ENCODE measurements at places on chromosomes 11 and 22.

- DNase-seq: no peak
Measured at GRCh38 chr11:68828155-68828931, 13.4 kb downstream of the CPT1A start.

GRCh38 chr22:49076300-49077035, 751.2 kb downstream of the BRD1 start:
- no peak for DNase-seq

- DNase-seq: no peak
Measured at GRCh38 chr11:7677796-7678201, 4.5 kb upstream of the CYB5R2 start.

- DNase-seq: no peak
Measured at GRCh38 chr11:116689413-116690127, 83.2 kb downstream of the BUD13 start.

GRCh38 chr22:41021061-41021612, 70.0 kb downstream of the RBX1 start:
- DNase-seq: no peak

DNA sequence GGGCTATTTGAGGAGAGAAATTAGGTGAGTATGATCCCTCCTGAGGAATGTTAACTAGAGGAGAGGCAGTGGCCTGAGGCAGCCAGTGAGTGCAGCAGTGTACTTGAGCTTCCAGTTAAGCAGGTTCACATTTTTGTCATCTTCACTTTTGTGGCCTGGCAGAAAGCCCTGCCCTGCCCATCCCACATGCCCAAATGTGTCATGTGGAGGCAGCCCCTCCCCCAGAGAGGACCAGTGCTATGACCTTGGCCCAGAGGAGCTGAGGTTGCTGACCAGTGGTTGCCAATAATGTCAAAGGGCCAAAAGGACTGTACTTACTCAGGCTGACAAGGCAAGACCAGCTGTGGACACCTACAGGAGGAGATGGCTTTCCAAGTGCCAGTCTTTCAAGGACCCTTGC, 17.6 kb upstream of the GRK2 start:
- no peak for DNase-seq

GRCh38 chr11:32290783-32291182, 144.6 kb downstream of the WT1 start:
- DNase-seq: no peak

- DNase-seq: no peak
Measured at GRCh38 chr11:10267821-10268220, 26.2 kb downstream of the SBF2 start.

- no peak for DNase-seq
Measured at GRCh38 chr22:49965091-49966040, 4.8 kb downstream of the PIM3 start.

- no peak for DNase-seq
Measured at GRCh38 chr22:45754822-45755221, 83.2 kb downstream of the ATXN10 start.

DNA sequence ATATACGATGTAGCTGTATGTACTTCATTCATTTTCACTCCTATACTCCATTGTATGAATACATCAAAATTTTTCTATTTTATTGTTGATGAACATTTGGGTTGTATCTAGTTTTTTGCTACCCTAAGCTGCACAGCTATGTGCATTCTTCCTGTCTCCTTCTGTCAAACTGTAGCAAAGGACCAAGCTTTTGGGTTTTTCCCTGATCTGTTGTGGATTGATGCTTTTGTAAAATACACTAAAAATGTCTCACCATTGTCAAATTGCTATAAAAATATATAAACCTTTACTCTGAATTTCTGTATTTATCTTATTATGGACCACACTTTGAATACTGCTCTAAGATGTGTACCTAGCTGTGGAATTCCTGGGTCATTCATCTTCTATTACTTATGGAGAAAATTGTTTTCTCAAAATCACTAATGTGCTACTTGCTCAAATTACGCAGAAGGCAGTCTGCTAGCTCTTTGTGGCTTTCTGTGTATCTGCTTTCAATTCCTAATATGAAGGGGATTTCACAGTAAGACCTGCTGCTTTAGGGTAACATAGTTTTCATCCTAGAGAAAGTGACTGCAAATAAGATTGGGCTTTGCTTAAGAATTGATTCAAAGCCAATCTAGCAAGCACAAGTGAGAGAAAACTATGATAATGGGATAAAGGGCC, 123.4 kb downstream of the CYP2R1 start:
- no peak for DNase-seq

DNA sequence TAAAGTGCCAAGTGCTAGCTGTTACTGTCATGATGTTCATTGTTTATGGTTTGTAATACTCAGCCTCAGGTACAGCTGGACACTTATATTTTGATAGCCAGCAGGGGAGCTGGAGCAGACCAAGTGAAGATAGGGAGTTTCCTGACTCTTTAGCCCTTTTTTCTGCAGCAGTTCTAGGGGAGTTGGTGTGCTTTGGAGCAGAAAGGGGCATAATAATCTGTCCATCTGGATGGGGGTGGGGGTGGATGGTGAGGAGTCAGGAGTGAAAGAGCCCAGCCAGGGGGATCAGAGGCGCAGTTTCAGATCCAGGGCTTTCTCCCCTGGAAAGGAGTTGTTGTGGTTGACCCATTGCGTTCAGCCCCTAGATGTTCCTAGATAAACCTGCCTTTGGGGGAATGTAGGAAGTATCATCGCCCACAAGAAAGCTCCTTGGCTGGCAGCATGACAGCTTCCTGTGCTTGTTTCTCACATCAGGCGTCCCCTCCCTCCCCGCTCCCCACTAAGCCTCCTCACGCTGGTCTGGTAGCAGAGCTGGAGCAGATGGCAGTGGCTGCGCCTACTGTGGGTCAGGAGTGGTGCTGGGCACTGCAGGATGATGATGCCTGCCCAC, 41.9 kb downstream of the MED15 start:
- peak; percentile 47 for DNase-seq

GRCh38 chr11:67673902-67674301, 521 bp downstream of the ALDH3B2 start:
- DNase-seq: no peak

DNA sequence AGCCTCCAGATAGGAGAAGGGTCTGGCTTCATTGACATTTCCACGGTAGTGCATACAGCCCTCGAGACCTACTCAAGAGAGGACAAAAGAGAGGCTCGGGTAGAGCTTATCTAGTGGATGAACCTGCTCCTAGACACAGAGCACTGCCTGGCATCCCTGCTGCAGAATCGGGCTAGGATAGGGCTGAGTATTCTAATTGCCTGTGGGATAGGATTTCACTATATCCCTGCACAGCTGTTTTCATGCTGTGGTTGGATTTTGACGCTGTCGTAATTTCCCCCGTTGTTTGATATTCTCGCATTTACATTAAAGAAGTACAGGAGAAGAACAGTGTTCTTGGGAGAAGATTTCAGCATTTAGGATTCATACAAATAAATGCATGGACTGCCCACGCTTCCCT, 107.8 kb downstream of the KIRREL3 start:
- no peak for DNase-seq

GRCh38 chr11:13896175-13896980, 66.1 kb upstream of the SPON1 start:
- no peak for DNase-seq

DNA sequence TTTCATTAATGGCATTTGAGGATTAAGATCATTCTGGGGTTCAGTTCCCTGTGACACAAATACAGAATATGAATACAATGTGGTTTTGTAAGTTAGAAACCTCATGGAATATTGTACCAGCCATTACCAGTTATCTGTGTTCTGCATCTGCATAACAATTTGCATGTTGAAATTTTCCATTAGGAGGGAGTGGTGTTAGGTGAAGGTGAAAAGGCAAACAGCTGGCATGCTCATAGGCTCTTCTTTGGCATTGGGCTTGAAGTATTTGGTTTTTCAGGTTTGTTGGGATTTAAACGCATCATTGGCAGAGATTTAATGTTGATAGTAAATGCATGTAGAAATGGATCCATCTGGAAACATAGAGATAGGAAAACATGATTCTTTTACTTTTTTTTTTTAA, 18.6 kb downstream of the RTN3 start:
- DNase-seq: no peak

DNA sequence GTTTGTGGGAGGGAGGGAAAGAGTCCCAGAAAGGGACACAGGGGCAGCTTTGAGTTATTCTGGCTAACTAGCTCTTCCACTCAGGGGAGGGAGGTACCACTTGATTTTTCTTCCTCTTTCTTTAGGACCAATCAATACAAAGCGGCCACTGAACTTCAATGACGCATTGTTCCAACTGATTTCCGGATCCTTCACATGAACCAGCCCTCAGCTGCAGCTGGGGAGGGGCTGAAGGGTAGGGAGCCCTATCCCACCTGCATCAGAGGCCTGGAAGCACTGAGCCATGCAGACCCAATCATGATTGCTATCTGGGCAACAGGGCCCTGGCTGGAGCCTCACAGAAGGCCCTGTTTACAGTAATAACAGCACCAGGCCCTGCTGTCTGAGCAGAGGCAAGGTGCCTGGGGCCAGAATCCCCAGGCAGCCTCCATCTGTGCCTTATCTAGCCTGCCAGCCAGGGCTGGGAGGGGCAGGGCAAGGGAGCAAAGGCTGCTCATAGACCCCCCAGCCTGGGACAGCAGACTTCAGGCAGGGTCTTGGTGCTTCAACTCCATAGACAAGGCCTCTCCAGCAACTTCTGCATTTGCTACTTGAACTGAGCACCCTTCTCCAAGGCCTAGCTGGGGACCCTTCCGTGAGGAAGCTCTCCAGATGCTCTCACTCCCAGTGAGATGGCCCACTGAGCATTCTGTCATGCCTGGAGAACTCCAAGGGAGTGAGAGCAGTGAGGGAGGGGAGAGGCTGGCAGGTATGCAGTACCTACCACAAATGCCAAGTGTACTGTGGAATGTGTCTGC, 22.5 kb downstream of the CLPB start:
- DNase-seq: no peak

- no peak for DNase-seq
Measured at GRCh38 chr11:74437441-74438042, 29.8 kb downstream of the KCNE3 start.

DNA sequence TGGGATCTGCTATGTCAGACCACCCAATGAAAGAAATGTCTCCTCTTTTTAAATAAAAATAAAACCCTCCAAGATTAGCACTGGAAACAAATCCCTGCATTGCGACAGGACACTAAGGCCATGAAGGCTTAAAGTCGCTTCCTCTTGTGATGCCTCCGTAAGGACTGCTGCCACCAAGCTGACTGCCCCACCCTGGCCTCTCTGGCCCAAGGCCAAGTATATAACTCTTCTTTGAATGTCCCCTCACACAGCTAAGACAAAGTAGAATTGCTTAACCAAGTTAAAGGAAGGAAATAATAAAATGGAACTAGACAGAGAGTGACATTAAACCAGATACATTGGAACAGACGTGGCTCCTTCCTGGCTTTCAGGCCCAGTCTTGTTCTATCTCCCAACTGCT, 7.5 kb upstream of the NRGN start:
- no peak for DNase-seq

- no peak for DNase-seq
Measured at GRCh38 chr11:110077346-110077745, 15.8 kb upstream of the ZC3H12C start.

GRCh38 chr11:89452780-89453179, 38.4 kb downstream of the NOX4 start:
- no peak for DNase-seq

GRCh38 chr11:71996517-71996916, 2.2 kb upstream of the IL18BP start:
- DNase-seq: no peak

GRCh38 chr11:8092587-8093424, 11.8 kb downstream of the TUB start:
- no peak for DNase-seq

DNA sequence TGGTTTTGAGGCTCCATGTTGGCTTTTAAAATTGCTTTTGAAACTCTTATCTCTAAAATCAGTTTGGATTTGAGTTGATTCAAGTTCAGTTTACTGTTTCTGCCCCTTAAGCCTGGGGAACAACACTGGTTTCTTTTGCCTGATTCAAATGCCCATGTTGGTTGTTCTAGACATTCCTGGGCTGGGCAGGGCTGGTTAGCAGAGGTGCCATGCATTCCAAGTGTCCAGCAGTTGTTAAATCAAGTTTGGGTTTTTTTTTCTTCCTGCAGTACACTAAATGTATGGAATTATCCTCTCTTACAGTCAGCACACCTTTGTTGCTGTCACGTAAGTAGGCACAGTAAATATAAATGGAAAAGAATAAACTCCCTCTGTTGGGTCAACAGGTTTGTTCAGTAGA, 67.2 kb upstream of the MTMR2 start:
- no peak for DNase-seq

DNA sequence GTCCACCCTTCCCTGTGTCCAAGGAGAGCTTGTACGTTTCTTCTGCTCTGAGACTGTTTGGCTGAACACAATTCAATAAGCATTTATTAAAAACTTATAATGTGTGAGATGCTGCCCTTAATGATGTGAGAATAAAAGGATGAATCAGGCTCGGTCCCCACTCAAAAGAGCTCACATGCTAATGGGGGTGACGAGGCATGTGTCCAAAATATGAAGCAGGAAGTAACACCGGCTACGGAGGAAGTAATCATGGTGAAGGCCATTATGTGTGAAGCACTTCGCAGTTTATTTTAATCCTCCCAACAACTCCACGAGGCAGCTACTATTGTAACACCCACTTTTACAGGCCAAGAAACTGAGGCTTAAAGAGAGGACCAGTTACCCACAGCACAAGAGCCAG, 3.4 kb upstream of the RASD2 start:
- no peak for DNase-seq

DNA sequence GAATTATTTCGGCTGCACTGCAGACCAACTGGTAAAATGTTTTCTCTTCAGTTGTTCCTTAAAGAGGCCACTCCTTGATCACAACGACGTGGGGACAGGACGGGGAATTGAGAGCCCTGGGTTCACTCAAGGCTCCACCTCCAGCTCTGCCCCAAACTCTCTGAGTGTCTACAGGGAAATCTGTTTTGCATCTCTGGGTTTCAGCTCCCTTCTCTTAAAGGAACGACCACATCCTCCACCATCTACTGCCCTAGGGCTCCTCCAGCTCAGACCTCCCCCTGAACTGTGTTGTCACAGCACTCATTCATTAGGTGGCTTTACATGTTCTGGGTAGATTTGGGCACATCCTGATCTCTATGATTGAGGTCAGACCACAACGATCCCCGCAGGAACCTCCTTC, 5.1 kb upstream of the PPFIA1 start:
- no peak for DNase-seq

- DNase-seq: no peak
Measured at GRCh38 chr11:96026310-96026709, 102.4 kb upstream of the MTMR2 start.

- DNase-seq: no peak
Measured at GRCh38 chr11:12089473-12089872, 20.9 kb upstream of the MICAL2 start.

- DNase-seq: no peak
Measured at GRCh38 chr11:103380031-103380430, 270.8 kb downstream of the DYNC2H1 start.

GRCh38 chr11:113626736-113627135, 79.4 kb downstream of the TMPRSS5 start:
- no peak for DNase-seq

All from activated T-cell treated with anti-CD3 and anti-CD28 coated beads for 1 hour (primary cell).